ENCODE measurements at places on chromosomes 1 and 21. TPM values are rescaled to one million over a fixed set of nuclear protein-coding genes. Genes with fewer than 3 reads are reported as not detected.

Gene CHI3L2
- polyA plus RNA-seq: 2.4 TPM

Gene HCN3
- 18.3 TPM for polyA plus RNA-seq

Gene HIPK1
- polyA plus RNA-seq: 31.5 TPM

Gene LRIF1
- 13.0 TPM for polyA plus RNA-seq

Gene UTP25
- 8.4 TPM for polyA plus RNA-seq

Gene IQGAP3
- 13.9 TPM for polyA plus RNA-seq

Gene IFNGR2
- polyA plus RNA-seq: 110 TPM

Gene SPRR3
- polyA plus RNA-seq: not detected

Gene VWA1
- 92.3 TPM for polyA plus RNA-seq

Gene VWA5B1
- polyA plus RNA-seq: 0.40 TPM

Gene LZIC
- 59.0 TPM for polyA plus RNA-seq

Gene CCDC185
- not detected for polyA plus RNA-seq

Gene OR2L2
- 0.52 TPM for polyA plus RNA-seq

Gene RNU1-4
- 3.2 TPM for polyA plus RNA-seq

Gene BTBD19
- polyA plus RNA-seq: 13.0 TPM

Gene IKBKE
- 7.5 TPM for polyA plus RNA-seq

Gene ZMYND12
- 1.3 TPM for polyA plus RNA-seq

Gene SPATA45
- 0.25 TPM for polyA plus RNA-seq

Gene KRTAP10-12
- polyA plus RNA-seq: not detected

Measured in large intestine (tissue), 12 donors.